ENCODE measurements at places on chromosomes 6 and 20. TPM values are rescaled to one million over a fixed set of nuclear protein-coding genes. Genes with fewer than 3 reads are reported as not detected.

CEP57L1 gene
- 7.8 TPM for total RNA-seq

OPN5 gene
- total RNA-seq, result not detected

C6orf89 gene
- total RNA-seq, result 16.5 TPM

FABP7 gene
- not detected for total RNA-seq

POM121L2 gene
- 0.04 TPM for total RNA-seq

PLCB1 gene
- total RNA-seq, result 0.85 TPM

MICA gene
- 27.9 TPM for total RNA-seq

RGS17 gene
- 7.2 TPM for total RNA-seq

RPS6KA2 gene
- total RNA-seq, result 0.07 TPM

PRICKLE4 gene
- total RNA-seq, result 0.76 TPM

DZANK1 gene
- total RNA-seq, result 2.7 TPM

CRISP1 gene
- not detected for total RNA-seq

ME1 gene
- 39.8 TPM for total RNA-seq

TREML2 gene
- total RNA-seq, result not detected

NRSN1 gene
- total RNA-seq, result not detected

DEFB121 gene
- not detected for total RNA-seq

Data from A549 treated with CORT108297 at 1 μM for 4 hours (cell line).